ENCODE measurements at places on chromosomes 1 and 21. TPM values are rescaled to one million over a fixed set of nuclear protein-coding genes. Genes with fewer than 3 reads are reported as not detected.

Gene S100A3
- polyA plus RNA-seq, result not detected

Gene LAD1
- 0.20 TPM for polyA plus RNA-seq

Gene KPRP
- polyA plus RNA-seq, result not detected

Gene RCSD1
- 75.7 TPM for polyA plus RNA-seq

Gene IL23R
- 1.7 TPM for polyA plus RNA-seq

Gene L1TD1
- 0.07 TPM for polyA plus RNA-seq

DNA sequence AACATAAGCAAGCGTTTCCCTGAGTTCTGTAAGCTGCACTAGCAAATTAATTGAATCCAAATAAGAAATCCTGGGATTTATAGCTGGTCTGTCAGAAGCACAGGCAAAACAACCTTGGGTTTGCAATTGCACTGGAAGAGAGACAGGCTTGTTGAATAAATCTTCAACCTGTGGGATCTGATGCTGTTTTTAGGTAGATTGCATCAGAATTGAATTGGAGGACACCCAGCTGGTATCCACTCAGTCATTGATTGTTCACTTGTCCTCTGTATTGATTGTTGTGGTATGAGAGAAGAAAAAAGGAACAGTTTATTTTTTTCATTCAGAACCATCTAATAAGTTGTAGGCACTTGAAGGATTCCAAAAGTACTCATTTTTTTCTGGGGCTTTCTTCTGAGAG, 497.4 kb downstream of the SIPA1L2 start:
- DNase-seq, result no peak

DNA sequence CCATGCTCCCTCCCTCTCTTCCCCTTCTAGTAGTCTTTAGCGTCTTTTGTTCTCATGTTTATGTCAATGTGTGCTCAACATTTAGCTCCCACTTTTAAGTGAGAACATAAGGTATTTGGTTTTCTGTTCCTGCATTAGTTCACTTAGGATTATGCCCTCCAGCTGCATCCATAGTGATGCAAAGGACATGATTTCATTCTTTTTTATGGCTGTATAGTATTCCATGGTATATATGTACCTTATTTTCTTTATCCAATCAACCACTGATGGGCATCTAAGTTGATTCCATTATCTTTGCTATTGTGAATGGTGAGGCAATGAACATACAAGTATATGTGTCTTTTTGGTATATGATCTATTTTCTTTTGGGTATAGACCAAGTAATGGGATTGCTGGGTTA, 38.3 kb upstream of the PALMD start:
- no peak for DNase-seq

DNA sequence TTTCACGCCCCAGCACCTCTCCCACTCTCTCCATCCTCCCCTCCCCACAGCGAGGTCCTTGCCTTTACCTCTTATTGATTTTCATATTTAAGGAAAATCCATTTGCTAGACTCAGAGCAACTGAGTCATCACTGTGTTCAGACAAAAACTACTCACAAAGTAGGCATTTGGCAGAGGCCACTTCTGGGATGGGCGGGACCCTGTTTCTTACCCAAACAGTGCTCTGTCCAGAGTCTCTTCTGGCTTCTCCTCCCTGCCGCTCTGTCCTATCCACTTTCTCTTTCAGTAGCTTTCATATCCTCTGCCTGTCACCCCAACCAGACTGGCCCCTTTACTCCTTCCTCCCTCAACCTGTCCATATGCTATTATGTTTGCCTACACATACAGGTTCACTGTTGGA, 2.4 kb upstream of the NAV1 start:
- DNase-seq, result no peak

GRCh38 chr21:41703857-41704501, 62.9 kb downstream of the RIPK4 start:
- DNase-seq, result no peak

GRCh38 chr1:2880812-2881295, 79.4 kb upstream of the TTC34 start:
- no peak for DNase-seq

GRCh38 chr21:26438976-26439375, 134.1 kb downstream of the CYYR1 start:
- no peak for DNase-seq

DNA sequence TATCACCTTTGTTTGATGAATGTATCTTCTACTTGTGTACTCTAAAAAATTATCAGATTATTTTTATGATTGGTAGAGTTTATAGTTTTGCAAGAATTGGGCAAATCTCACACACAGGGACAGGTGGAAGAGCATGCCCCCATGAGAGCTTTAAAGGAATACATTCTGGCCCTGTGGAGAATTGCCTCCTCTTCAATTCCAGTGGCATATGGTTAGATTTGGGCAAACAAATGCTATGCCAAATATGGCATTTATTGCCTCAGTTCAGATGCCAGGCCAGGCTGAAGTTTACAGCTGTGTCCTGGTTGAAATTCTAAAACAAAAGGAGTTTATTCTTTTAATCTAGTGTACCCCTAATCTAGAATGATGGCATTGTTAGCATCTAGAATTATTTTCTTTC, 162.4 kb upstream of the CACYBP start:
- DNase-seq, result no peak

- DNase-seq, result no peak
Measured at GRCh38 chr1:40258445-40258769, 371 bp downstream of the ZMPSTE24 start.

GRCh38 chr1:45787905-45788304, 15.5 kb upstream of the MAST2 start:
- no peak for DNase-seq

GRCh38 chr1:60864722-60865121, 217.6 kb upstream of the NFIA start:
- no peak for DNase-seq

DNA sequence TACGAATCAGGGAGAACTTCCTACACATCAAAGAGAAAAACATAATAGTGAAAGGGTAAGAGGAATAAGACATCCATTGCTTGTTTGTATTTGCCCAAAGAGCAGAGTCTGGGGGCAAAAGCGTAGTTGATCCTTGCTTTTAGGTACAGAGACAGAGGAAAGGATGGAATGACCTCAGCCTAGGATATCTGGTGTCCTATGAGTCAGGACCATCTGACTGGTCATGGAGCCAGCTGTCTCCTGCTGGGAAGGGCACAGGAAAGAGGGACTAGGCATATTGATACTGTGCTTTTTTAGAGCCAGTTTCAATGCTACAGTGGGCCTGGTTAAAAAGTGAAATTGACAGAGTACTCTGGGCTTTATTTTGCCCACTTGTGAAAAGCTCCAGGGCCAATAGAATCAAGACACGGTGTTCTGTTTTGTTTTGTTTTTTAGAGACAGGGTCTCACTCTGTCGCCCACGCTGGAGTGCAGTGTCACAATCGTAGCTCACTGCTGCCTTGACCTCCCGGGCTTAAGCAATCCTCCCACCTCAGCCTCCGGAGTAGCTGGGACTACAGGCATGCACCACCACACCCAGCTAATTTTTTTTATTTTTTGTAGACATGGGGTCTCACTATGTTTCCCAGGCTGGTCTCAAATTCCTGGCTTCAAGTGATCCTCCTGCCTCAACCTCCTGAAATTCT, 3.2 kb downstream of the PLEKHO1 start:
- DNase-seq, result no peak

DNA sequence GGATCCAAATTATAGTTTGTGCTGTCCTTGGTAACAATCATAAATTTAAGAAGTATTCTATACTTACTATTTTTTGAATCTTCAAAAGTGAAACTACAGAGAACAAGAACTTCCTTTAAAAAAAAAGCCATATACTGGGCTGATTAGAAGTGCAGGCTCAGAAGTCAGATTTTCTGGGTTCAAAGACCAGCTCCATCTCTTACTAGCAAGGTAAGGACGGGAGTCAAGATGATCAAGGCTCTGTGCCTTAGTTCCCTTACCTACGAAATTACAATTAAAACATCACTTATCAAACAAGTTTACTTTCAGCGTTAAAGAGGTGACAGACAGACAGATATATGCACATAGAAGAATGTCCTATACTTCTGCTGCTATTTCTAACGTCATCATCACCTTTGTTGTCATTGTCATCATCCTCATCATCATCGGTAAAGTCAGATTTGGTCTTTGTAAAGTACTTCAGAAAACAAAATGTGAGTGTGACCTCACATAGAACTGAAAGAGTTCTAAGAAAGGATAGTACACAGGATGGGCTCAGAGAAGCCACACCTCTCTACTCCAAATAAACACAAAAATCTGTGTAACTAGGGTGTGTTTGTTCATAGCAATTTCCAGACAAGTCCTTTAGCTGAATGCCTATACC, 178.7 kb downstream of the VAV3 start:
- DNase-seq, result no peak

Data from GM12878 (cell line).